Activated T-helper 1 cell treated with Interleukin-2 at 50 U/mL for 16 hours (primary cell): ENCODE measurements at places on chromosomes 4 and X.

DNA sequence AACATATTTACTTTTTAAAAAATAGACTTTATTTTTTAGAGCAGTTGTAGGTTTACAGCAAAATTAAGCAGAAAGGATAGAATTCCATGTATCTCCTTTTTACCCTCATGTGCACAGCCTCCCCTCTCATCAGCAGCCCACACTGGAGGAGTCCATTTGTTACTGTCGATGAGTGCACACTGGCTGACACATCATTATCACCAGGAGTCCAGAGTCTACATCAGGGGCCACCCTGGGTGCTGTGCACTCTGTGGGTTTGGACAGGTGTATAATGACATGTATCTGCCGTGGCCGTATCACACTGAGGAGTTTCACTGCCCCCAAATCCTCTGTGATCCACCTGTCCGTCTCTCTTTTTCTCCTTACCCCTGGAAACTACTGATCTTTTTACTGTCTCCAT, 26.3 kb downstream of the TBC1D14 start:
- no peak for DNase-seq

- no peak for DNase-seq
Observed at GRCh38 chrX:17005712-17006368, 59.4 kb downstream of the REPS2 start.

GRCh38 chrX:77070202-77070918, 376.8 kb upstream of the FGF16 start:
- no peak for DNase-seq

DNA sequence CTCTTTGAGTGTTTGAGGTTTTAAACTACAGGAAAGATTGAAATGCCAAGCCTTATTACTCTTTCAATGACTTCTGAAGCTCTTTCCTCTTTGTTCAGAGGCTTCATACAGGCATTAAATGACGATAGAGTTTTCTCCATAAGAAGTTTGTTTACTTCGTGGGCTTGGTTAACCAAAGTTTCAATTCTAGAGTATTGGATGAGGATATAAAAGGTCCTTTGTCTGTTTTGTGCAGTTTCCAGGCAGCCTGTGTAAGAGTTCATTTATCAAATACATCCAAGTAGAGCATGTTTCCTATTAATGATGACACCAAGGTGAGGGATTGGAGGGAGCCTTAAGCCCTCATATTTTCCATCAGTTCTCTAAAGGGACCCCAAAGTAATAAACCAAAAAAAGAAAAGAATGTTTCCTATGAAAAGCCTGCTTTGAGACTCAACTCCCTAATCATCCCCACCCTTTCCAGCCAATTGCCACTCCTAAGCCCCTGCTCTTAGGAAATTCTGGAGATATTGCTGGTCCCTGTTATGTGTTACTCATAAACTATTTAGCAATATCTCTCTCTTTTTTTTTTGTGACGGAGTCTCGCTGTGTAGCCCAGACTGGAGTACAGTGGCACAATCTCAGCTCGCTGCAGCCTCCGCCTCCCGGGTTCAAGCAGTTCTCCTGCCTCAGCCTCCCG, 106.2 kb upstream of the IL13RA1 start:
- DNase-seq = no peak

- no peak for DNase-seq
Observed at GRCh38 chr4:77226939-77227705, 70.1 kb downstream of the CCNG2 start.

DNA sequence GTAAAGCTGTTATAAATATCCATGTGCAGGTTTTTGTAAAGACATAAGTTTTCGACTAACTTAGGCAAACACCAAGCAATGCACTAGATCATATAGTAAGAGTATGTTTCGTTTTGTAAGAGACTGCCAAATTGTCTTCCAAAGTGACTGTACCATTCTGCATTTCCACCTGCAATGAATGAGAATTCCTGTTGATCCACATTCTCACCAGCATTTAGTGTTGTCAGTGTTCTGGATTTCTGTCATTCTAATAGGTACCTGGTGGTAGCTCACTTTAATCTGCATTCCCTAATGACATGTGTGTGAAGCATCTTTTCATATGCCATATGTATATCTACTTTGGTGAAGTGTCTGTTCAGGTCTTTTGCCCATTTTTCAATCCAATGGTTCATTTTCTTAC, 57.8 kb downstream of the SH3RF1 start:
- DNase-seq = no peak

DNA sequence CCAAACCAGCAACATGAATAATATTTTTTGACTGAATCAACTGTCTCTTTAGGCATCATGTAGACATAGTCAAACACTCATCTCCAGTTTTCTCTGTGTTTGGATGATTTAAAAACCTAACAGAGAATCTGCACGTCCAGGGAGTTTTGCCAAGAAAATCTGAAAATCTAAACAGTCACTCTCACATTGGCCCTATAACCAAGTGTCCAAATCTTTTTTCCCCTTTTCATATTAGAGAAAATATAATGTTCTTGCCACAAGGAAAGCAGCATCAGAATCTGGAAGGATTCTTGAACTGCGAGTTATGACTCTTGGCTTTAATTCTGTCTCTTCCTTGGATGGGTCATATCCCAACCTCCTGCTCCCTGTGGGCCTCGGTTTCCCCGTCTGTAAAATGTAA, 8.8 kb upstream of the CHRDL1 start:
- DNase-seq = no peak

DNA sequence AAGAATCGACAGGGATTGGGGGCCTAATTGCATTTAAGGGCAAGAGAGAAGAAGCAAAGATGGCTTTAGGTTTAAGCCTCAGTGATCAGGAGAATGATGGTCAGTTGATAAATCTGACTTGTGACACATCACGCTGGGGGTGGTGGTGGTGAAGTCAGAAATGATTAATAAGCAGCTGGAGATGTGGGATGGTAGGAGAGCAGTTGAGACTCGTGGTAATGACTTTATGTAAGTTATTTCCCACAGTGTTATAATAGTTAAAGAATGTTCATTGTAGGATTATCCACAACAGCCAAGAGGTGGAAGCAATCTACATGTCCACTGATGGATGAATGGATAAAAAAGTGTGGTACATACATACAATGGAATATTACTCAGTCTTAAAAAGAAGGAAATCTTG, 178.9 kb upstream of the GPC4 start:
- DNase-seq = no peak

DNA sequence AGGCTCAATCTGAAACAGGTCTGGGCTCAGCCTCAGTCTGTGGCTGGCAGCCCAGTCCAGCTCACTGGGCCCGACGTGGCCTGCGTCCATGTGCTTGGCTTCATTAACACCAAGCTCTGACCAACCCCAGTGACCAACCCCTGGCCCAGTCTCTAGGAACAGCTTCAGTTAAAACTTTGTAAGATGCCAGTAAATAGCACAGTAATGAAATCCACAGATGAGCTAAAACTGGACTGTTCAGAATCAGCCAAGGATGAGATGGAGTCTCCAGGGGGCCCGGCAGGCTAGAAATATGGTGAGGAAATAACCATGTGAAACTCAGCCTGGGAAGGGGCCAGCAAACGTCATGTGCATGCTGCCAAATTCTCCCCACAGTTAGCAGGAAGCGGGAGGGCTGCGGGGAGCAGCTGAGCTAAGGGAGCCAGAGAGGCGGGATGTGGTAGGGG, 37.1 kb upstream of the XPNPEP2 start:
- DNase-seq = no peak

GRCh38 chr4:96293806-96294205, 453.9 kb downstream of the PDHA2 start:
- DNase-seq = no peak

DNA sequence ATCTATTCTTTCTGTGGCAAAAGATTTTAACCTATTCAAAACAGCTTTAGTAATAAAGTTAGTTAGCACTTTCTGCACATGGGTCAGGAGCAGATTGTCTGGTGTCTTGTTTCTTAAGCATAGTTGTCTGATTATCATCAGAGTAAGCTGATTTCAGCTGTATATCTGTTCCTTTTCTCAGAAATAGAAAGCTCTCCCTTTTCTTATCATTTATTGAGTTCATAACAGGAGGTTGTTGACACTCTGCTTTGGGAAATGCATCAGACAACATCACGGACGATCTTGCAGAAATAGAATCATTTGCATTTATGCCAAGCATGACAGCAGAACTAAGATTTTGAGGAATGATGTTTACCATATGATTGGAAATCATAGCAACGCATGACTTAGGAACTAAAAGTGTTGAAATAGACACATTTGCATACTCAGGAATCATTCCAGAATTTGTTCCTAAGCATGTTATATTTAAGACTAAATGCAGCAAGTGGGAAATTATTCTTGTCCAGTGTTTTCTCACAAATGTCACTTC, 66.7 kb downstream of the RBMX2 start:
- DNase-seq = no peak

DNA sequence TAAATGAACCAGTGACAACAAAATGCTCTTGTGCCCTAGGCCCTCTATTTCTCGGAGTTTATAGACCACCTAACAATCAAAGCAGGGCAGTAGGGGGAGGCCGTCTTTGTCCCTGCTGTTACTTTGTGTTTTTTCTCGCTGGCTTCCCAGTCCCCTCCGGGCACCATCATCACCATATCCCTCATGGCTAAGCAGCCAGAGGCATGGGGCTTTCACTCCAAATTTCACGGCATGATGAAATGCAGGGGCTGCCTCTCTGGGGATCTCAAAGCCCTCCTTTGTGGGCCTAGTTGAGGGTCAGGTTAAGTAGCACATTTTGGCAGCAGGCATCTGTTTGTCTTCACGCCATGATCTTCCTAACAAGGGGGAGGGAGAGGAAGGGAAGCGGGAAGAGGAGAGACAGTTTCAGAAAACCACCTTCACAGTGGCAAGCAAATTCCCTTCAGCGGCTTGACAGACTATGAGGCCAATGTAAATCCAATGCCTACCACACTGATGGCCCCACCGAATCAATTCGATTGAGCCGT, 91.9 kb downstream of the ANOS1 start:
- no peak for DNase-seq

DNA sequence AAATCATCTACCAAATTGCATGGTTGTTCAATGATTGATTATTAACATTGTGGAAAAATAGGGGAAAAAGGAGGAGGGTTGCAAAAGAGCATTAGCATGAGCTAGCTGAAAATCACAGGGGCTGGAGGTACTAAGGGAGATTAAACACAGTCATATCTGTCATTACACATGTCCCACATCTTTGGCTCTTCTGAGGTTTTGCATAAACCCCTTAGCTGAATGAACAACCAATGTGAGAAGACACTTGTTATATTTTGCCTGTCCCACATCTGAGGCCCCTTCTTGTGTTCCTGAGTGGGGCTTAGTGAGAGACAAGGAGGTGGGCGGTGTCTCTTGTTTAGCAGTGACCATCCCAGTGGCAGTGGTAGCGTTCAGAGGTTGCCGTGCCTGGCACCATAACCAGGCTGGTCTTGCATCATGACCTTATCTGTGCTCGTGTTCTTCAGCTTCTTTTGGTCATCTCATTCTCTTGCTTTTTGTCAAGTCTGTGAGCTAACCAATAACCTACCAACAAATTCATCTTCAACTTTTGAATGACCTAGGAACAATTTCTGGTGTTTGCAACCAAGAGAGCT, 95.6 kb downstream of the MID1IP1 start:
- no peak for DNase-seq

- DNase-seq = no peak
Observed at GRCh38 chr4:38268108-38268820, 308.1 kb downstream of the PTTG2 start.

- no peak for DNase-seq
Observed at GRCh38 chrX:77276742-77277141, 170.4 kb upstream of the FGF16 start.

GRCh38 chrX:87728459-87728858, 210.9 kb downstream of the KLHL4 start:
- no peak for DNase-seq

- no peak for DNase-seq
Observed at GRCh38 chr4:40736910-40737309, 12.8 kb upstream of the NSUN7 start.

- DNase-seq = no peak
Observed at GRCh38 chr4:76011700-76012387, 4.5 kb upstream of the CXCL9 start.

DNA sequence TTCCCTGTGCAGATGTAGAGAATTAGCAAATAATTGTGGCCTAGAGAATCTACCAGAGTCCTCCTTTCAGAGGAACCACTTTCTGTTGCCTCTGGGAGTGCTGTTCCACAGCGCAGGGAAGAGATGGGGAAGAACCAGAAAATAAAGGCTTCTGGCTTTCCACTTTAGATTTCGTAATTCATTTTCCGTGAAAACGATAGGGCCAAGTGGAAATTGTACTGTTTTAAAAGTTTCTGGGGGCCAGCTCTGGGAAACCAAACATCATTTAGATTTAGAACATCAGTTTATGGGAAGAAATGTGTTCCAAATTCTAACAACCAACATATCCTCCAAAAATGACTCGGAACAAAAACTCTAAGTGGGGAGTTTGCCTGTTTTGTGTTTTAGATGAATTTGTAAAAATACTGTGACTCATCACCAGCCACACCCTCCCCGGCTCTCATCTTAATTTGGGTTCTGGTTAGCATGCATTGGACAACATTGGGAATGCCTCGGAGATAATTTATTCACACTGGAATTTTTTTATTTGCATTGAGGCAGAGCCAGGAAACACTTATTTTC, 65.2 kb upstream of the LNX1 start:
- no peak for DNase-seq

DNA sequence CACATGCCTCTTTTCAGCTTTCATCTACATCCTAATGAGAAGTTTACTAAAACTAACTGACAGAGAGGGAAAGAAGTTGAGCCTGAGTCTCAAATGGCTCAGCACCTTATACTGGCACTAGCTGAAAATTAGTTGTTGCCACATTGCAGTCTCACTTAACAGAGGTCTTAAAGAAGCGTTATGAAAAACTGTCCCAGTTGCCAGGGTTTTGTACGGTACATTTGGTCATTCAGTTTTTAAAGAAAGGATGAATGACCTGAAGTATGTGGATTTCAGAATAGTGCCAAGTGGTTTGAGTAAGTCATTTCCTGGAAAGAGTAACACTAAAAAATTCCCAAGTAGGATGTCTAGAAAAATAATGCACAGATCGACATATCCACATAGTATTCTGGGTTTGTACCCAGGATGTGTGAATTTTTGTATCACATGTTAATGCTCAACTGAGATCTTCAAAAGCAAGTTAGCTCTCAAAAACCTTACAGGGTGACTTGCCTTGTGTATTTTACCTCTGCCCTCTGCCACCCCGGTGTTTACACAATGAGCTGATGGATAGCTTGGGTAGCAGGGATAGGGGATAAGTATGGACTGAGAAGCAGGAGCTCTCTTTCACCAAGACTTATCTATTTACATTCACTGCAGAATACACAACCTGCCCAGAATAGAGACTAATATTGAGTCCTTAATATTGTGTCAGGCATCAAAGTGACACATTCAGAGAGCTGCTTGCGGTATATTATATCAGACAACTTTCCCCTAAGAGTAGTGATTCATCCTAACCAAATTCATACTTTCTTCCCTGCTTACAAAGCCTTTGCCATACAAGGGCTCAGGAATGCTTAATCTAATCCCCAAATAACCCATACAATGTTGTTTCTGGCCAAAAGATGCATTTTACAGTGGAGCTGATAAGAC, 1075.7 kb upstream of the PABPC4L start:
- no peak for DNase-seq
